Activated CD4-positive, alpha-beta memory T cell treated with anti-CD3 and anti-CD28 coated beads for 36 hours (primary cell): ENCODE measurements at places on chromosomes 2 and 18. TPM values are rescaled to one million over a fixed set of nuclear protein-coding genes. Genes with fewer than 3 reads are reported as not detected.
A peak's percentile ranks its signal among the peaks of the same experiment; 100 is the strongest.

- no peaks in the 10 kb centered on the region for H3K36me3 ChIP-seq
- H3K27ac ChIP-seq: no peak overlapping the region
- H3K27me3 ChIP-seq: peaks cover 12% of the 10 kb centered on the region
- DNase-seq: no peak
- no peak overlapping the region for H3K4me3 ChIP-seq
Measured at GRCh38 chr2:238596571-238597551, 170.1 kb downstream of the ASB1 start.

GRCh38 chr2:238120463-238121298 is 17.8 kb upstream of the KLHL30 start:
- no peaks in the 10 kb centered on the region for H3K36me3 ChIP-seq
- H3K27me3 ChIP-seq: peaks cover 9% of the 10 kb centered on the region
- no peak for DNase-seq
- H3K27ac ChIP-seq: no peak overlapping the region
- H3K4me3 ChIP-seq: no peak overlapping the region
- H3K4me1 ChIP-seq: no peaks in the 10 kb centered on the region

- DNase-seq: no peak
- H3K4me3 ChIP-seq: no peak overlapping the region
- no peak overlapping the region for H3K27ac ChIP-seq
- H3K27me3 ChIP-seq: no peaks in the 10 kb centered on the region
- H3K36me3 ChIP-seq: no peaks in the 10 kb centered on the region
Measured at GRCh38 chr2:99863903-99864270, 278.5 kb downstream of the AFF3 start.

The KCNS3 gene
- total RNA-seq: 0.17 TPM

DNA sequence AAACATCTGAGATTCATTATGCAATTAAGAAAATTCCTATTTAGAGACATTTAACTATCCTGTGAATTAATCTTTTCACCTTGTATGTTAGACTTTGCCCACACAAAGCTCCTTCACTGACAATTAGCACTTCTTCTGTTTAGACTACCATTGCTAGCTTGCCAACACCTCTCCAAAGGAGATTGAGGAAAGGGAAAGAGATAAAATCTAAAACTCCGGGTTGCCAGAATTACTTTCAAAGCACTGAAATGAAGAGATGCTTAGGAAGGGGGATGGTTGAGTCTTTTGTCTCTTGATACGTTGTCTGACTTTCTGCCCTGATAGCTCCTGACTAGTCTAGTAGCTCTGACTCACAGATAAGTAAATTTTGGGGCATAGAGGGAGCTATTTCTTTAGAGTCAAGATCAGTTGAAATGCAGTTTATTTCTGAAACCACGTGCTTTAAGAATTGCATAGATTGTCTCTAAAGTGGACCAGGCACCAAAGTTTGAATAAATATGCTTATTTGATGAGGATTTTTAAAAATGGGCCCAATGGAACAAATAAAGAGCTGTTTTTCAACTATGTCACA is 74.1 kb upstream of the DSEL start:
- DNase-seq: no peak
- no peak overlapping the region for H3K27ac ChIP-seq
- H3K4me3 ChIP-seq: no peak overlapping the region

GRCh38 chr2:8566774-8567468 is 114.9 kb upstream of the ID2 start:
- H3K27ac ChIP-seq: no peak overlapping the region
- no peak for DNase-seq
- no peak overlapping the region for H3K4me3 ChIP-seq
- no peaks in the 10 kb centered on the region for H3K36me3 ChIP-seq
- H3K4me1 ChIP-seq: no peaks in the 10 kb centered on the region

- peaks cover 5% of the 10 kb centered on the region for H3K27me3 ChIP-seq
- DNase-seq: no peak
- H3K36me3 ChIP-seq: peaks cover 8% of the 10 kb centered on the region
- no peak overlapping the region for H3K27ac ChIP-seq
Measured at GRCh38 chr2:102092535-102092934, 50.0 kb upstream of the IL1R1 start.

The CYP26B1 gene
- not detected for total RNA-seq

The VIT gene
- total RNA-seq: not detected

GRCh38 chr2:44772669-44773378 is 168.7 kb upstream of the SIX3 start:
- no peak for DNase-seq
- no peaks in the 10 kb centered on the region for H3K4me1 ChIP-seq
- H3K4me3 ChIP-seq: no peak overlapping the region
- peaks cover 5% of the 10 kb centered on the region for H3K36me3 ChIP-seq

DNA sequence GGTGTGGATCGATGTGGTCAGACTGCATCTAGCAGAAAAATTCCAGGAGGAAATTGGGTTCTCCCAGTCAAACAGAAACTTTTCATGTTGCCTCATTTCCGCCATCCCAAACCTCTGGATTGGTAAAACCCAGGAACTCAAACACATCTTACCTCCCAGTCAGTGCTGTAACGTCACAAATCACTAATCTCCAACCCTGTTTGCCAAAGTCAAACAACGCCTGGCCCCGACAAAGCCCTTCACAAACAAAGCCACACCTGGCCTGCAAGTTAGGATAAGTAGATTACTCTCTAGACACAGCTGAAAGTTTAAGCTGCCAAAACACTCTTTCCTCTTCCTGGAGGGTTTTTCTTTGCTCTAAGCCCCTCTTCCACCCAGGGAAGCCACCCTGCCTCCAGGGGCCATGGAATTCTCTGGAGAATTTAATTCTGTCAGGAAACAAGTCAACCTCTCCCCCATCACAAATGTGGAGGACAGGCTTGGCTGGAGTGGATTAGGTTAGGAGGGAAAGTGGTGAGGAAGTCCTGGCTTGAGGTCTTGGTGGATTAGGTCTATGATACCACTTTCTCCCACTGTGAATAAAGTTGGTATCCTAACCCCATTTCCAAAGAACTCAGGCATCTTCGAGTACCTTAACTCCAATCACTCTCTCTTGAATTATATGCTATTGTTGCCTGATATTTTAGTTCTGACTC is 86.7 kb downstream of the LYPD6B start:
- no peak overlapping the region for H3K27ac ChIP-seq
- DNase-seq: no peak
- H3K27me3 ChIP-seq: peaks cover 5% of the 10 kb centered on the region
- H3K36me3 ChIP-seq: no peaks in the 10 kb centered on the region
- H3K4me3 ChIP-seq: no peak overlapping the region
- H3K4me1 ChIP-seq: no peaks in the 10 kb centered on the region

The RBKS gene
- 9.7 TPM for total RNA-seq

The TBR1 gene
- total RNA-seq: not detected

DNA sequence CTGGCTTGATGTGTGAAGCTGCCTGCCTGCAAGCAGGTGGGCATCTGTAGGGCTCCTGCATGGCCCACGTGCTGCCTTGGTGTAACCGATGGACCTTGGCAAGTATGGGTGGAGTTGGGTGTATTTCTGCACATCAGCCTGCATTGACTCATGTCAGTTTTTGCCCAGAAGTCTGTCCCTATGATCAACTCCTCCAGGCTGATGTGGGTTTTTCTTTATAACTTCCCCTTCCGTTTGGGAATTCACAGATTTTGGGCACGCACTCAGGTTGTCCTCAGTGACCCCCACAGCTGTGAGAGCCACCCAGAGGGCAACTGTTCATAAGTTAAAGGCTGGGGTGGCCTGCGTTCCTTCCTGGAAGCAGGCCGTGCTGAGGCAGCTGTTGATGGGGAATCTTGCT is 123.3 kb downstream of the NCK2 start:
- H3K4me3 ChIP-seq: no peak overlapping the region
- H3K4me1 ChIP-seq: peaks cover 91% of the 10 kb centered on the region
- H3K27me3 ChIP-seq: no peaks in the 10 kb centered on the region
- no peak overlapping the region for H3K27ac ChIP-seq
- peaks cover 31% of the 10 kb centered on the region for H3K36me3 ChIP-seq
- DNase-seq: no peak

GRCh38 chr2:30692829-30693275 is 114.4 kb downstream of the CAPN13 start:
- H3K27ac ChIP-seq: no peak overlapping the region
- no peaks in the 10 kb centered on the region for H3K27me3 ChIP-seq
- no peaks in the 10 kb centered on the region for H3K4me1 ChIP-seq

- peaks cover 13% of the 10 kb centered on the region for H3K4me1 ChIP-seq
- H3K27ac ChIP-seq: no peak within 1 kb of the TSS
- no peaks in the 10 kb centered on the region for H3K36me3 ChIP-seq
- no peak for DNase-seq
- H3K4me3 ChIP-seq: peak within 1 kb of the TSS; percentile 20
Measured at GRCh38 chr2:110732422-110733413, at the start of gene ACOXL. Gene ACOXL, plus strand, starts transcription at chr2:110732573. Its CDS starts 35,817 bp downstream, at chr2:110768390.

- H3K27ac ChIP-seq: no peak overlapping the region
- H3K27me3 ChIP-seq: no peaks in the 10 kb centered on the region
- no peaks in the 10 kb centered on the region for H3K4me1 ChIP-seq
- no peaks in the 10 kb centered on the region for H3K36me3 ChIP-seq
Measured at GRCh38 chr2:16554060-16554583, 111.5 kb downstream of the CYRIA start.

DNA sequence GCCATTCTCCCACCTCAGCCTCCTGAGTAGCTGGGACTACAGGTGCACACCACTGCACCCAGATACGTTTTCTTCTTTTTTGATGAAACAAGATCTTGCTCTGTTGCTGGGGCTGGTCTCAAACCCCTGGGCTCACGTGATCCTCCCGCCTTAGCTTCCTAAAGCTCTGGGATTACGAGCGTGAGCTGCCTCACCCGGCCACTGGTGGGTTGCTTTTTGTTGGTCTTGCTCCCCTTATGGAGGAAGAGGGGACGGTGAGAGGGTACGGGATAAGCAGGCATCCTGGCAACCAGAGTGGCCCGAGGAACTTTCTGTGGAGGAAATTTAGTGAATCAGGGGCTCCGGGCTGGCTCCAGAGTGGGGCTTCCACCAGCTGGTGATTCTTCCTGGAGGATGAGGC is 222.3 kb downstream of the HDAC4 start:
- no peak overlapping the region for H3K4me3 ChIP-seq
- DNase-seq: no peak

DNA sequence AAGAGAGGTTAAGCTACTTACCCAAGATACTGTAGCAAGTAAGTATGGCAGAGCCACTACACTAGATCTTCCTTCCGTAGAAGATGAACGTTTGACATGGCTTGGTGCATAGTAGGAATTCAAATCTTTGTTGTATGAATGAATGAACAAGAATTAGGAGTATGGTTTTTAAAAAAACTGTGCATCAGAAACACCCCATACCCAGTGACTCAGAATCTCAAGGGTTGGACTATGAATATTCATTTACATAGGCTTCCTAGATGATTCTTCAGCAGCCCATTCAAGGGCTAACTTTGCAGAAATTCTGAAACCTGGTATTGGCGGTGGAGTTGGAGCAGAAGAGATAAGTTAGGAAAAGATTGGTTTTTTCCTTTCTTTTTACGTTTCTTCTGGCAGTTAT is 5.4 kb downstream of the ACTR3 start:
- peaks cover 82% of the 10 kb centered on the region for H3K4me1 ChIP-seq
- H3K4me3 ChIP-seq: peak overlapping the region; percentile 89
- peak overlapping the region; percentile 94 for H3K27ac ChIP-seq
- no peaks in the 10 kb centered on the region for H3K27me3 ChIP-seq

- DNase-seq: no peak
- no peak overlapping the region for H3K4me3 ChIP-seq
- H3K27me3 ChIP-seq: no peaks in the 10 kb centered on the region
- H3K27ac ChIP-seq: no peak overlapping the region
- no peaks in the 10 kb centered on the region for H3K36me3 ChIP-seq
Measured at GRCh38 chr18:42176599-42176998, 221.6 kb downstream of the PIK3C3 start.
